ENCODE measurements at places on chromosomes 6 and 20.

DNA sequence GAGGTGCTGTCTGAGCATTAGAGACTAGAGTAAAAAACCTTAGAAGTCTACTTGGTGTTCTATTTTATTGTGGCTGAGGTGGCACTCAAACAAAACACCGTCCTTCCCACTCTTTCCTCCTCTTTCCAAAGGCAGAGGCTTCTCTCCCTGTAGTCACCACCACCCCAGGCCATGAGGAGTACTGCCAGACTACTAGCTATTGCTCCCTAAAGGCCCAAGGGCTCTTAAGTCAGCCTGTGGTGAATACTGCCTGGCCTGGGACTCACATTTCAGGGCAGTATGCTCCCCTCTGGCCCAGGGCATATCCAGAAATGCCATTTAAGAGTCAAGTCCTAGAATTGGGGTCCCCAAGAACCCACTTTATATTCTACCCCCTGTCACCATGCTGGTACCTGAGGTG is 309.7 kb upstream of the IMPG1 start:
- DNase-seq = no peak

- no peak for DNase-seq
Measured at GRCh38 chr20:50304501-50304856, 113.8 kb downstream of the CEBPB start.

DNA sequence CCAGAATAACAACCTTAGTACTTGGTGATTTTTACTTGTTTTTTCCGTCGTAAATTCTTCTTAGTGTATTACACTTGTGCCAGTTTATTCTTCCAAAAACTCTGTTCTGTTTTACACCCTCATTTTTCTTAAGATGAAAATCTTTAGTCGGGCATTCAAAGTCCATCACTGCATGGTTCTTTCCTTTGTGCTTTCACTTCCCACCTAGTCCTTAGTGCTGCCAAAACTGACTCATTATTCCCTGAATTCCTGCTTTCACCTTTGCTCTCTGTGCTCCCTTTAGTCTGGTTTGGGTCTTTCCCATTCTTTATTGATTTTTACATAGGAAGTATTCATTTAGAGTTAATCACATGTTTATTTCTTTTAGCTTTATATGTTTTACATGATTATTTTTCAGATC is 3.3 kb downstream of the TRMT11 start:
- no peak for DNase-seq

DNA sequence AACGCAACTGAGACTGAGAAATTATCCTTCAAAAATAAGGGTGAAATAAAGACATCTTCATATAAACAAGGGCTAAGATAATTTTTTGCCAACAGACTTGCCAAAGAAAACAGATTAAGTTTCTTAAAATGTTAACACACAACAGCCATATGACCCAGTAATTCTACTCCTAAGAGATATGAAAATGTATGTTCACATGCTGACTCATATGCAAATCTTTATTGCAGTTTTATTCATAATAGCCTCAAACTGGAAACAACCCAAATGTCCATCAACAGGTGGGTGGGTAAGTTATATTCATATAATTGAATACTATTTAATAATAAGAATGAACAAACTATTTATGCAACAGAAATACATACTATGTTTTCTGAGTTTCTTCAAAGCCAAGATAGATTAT is 140.1 kb downstream of the REV3L start:
- DNase-seq = no peak

- no peak for DNase-seq
Measured at GRCh38 chr20:31870726-31871617, 538 bp downstream of the TTLL9 start.

GRCh38 chr20:33814238-33814712 is 3.1 kb downstream of the CHMP4B start:
- DNase-seq = no peak

GRCh38 chr6:143838395-143838794 is 4.7 kb upstream of the LTV1 start:
- no peak for DNase-seq

DNA sequence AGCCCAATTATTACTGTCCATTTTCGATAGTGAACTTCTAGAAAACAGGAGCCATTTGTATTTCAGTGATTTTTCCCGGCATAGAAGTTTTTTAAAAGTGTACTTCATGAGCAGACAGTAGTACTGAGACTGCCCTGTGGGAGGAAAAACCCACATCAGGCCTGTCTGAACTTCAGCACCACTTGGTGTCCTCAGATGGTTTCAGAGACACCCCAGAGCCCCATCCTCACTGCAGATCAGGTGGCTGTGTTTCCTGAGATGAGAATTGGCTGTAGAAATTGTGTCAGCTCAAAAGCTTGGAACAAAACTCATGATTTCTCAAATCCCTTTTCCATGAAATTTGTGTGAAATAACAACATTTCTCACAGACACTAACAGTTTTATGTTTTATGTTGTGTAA is 110.0 kb upstream of the RIN2 start:
- DNase-seq = no peak

- DNase-seq = no peak
Measured at GRCh38 chr20:10876558-10876957, 202.8 kb upstream of the JAG1 start.

DNA sequence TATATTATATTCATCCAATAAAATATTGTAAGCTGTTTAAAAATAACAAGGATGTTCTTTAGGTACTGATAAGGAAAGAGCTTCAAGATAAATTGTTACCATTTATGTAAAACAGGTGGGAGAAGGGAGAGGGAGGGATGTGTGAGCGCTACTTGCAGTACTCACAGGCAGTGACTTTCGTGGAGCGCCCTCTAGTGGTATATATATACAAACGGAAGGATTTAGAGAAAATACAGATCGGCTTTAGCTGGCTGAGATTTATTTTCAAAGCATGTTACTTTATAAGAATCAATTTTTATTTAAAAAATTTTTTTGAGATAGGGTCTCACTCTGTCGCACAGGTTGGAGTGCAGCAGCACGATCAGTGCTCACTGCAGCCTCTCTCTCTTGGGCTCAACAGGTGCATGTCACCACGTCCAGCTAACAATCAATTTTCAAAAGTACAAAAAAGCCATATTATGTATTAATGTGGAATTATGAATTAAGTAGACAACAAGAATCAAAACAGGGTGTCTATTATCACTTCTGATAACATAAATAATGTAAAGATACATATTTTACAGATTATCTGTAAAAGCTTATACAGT is 3.3 kb upstream of the MOG start:
- DNase-seq = peak; percentile 32

DNA sequence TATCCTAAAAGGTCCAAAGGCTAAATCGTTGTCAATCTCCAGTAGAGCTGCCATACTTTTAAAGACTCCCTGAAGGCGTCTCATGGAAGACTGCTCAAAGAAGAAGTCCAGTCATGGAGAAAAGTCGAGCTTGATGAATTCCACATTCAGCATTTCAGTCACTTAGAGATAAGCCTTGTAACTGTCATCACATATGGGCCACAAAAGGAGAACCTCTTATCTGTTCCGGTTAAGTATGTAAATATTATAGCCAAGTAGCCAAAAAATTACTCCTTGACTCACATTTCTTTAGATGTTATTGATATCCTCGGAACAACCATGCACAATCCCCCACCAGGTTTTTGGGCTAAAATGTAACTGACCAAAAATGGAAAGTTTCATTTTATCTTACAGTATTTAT is 9.8 kb upstream of the CNKSR3 start:
- no peak for DNase-seq

- DNase-seq = no peak
Measured at GRCh38 chr6:136566007-136566487, 15.8 kb upstream of the MAP7 start.

- no peak for DNase-seq
Measured at GRCh38 chr6:110650755-110651154, 164.5 kb downstream of the CDK19 start.

DNA sequence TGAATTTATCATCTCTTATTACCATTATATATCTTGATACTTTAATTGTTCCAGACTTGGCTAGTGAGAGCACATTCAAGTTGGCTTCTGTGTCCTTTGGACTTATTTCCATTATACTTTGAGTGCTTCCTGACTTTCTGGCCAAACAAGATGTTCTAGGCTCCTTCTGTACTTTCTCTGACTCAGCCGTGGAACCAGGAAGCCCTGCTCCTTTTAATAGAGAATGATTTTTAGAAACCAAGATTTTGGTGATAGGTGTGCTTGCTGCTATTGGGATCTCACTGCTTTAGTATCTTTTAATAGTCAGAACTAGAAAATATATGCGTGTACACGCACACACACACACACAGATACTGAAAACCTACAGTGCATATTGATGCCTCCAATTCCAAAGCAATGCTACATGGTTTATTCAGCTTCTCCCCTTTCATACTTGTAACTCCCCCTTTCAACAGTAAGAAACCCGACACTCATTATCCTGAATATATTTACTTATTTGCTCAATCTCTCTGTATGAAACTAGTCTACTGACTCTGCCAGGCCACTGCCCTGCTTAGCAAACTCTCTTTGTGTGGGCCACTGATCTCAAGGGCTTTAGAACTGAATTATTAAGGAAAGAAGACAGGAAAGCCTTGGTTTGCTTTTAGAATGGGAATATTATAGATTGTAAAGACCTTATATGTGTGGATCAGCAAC is 42.7 kb upstream of the EZR start:
- no peak for DNase-seq

GRCh38 chr6:339480-339879 is 47.2 kb downstream of the DUSP22 start:
- DNase-seq = no peak

DNA sequence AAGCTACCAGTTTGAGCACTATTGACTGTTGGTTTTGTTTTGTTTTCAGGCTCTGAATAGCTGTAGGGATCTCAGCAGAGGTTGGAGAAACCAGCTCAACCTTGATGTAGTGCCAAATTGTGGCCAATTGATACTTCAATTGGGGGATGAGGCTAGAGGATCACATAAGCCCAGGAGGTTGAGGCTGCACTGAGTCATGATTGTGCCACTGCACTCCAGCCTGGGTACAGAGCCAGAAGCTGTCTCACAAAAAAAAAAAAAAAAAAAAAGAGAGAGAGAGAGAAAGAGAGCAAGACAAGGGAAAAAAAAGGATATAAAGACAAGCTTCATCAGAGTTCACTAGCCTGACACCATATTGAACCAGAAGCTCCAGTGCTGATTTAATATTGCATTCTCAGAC is 702.1 kb downstream of the FRK start:
- no peak for DNase-seq

GRCh38 chr6:119067091-119067490 is 11.4 kb downstream of the FAM184A start:
- no peak for DNase-seq

- no peak for DNase-seq
Measured at GRCh38 chr6:33091957-33092356, 16.2 kb downstream of the HLA-DPB1 start.

DNA sequence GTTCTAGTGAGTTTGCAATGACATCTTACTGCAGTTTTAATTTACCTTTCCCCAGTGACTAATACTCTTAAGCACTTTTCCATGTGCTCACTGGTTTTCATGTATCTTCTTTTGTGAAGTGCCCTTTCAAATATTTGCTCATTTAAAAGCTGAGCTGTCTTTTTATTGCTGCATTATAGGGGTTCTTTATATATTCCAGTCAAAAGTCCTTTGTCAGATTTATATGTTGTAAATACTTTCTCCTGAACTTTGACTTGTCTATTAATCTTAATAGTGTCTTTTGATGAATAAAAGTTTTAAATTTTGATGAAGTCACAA is 50.2 kb upstream of the ELOVL5 start:
- no peak for DNase-seq

GRCh38 chr20:18056174-18057100 is 1.3 kb downstream of the OVOL2 start:
- DNase-seq = no peak

GRCh38 chr20:9081423-9081966 is 12.6 kb downstream of the PLCB4 start:
- no peak for DNase-seq

DNA sequence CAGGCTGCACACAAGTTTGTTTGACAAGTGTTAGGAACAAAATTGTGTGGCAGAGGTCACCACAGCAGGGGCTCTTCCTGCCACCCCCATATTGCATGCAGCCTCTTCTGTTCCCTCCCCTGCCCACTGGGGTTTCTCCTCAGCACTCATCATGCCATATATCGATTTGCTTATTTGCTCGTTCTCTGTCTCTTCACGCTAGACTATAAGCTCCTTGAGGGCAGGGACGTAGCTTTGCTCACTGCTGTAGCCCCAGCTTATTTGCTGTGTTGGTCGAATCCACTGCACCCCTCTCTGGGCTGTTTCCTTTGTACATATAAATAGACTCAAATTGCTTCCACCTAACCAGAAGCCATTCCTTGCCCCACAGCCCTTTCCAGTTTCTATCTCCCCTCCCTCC is 19.6 kb downstream of the MAS1 start:
- DNase-seq = no peak

DNA sequence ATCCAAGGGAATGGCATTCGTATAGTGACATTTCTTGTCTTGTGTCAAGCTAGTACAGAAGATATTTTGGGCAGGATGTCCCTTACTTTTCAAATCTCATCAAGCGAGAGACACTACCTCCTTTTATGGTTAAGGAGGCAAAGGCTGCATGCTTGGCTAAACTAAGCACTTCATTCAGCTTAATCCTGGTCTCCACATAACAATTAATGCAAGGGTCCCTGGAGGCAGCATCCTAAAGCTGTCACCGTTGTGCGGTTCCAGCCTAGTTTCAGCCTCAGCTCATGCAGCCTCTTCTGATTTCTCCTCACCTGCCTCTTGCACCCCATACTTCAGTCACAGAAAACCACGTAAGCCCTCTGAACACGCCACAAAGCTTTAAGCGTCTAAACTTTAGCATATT is 67.1 kb upstream of the SLC22A23 start:
- DNase-seq = no peak

- no peak for DNase-seq
Measured at GRCh38 chr6:69942485-69942884, 76.1 kb downstream of the COL19A1 start.

- DNase-seq = no peak
Measured at GRCh38 chr6:116420341-116420740, 40.8 kb upstream of the CALHM6 start.

GRCh38 chr6:45923831-45924391 is 91.7 kb downstream of the CLIC5 start:
- DNase-seq = no peak

- DNase-seq = no peak
Measured at GRCh38 chr6:49553384-49553783, 2.9 kb downstream of the C6orf141 start.

- no peak for DNase-seq
Measured at GRCh38 chr20:53656293-53657202, 62.9 kb upstream of the ZNF217 start.

DNA sequence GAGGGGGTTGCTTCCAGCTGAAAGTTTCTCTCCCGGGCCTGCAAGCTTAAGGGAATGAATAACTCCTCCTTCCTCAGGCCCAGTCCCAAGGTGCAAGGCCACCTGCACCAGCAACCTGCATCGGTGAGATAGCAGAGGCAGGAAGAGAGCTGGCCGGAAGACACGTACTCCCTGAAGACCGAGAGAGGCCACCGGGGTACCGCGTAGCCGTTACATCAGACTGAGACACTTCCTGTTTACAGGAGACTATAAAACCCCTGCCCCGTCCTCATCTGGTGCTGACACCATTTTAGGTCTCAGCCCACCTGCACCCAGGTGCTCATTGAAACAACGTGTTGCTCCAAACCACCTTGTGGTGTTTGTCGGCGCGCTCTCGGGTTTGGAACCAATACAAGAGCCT is 60.5 kb upstream of the PRND start:
- DNase-seq = no peak
